ENCODE measurements at places on chromosomes 6 and 20.

DNA sequence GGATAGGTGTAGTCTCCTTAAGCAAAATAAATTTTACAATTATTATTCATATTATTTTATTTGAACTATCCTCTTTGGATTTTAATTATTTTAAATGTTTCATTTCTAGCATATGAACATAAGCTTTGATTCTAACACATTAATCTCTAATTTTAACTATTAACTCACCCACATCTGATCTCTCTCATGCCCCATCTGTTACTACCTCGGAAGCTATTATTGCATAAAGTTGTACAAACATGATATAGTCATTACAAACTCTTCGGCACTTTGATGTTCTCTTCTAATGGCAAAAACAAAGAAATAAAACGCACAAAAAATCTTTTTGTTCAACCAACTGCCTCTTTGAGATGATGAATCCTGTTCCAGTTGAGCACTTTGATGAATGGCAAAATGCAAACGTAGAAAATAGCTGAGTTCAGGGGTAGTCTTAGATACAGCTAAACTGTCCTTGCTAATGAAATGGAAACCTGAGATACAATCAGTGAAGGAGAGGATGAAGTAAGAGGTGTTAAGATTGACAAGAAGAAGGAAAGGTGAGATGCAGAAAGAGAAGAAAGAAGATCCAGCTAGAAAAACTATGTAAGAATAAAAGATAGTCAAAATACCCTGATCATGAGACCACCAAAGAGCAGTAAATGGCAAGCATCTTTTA lies 41.1 kb downstream of the EPM2A start:
- DNase-seq: no peak

- DNase-seq: no peak
Measured at GRCh38 chr6:123805921-123806320, 2.3 kb downstream of the NKAIN2 start.

GRCh38 chr6:291204-291696 lies 1.0 kb upstream of the DUSP22 start:
- peak; percentile 58 for DNase-seq

DNA sequence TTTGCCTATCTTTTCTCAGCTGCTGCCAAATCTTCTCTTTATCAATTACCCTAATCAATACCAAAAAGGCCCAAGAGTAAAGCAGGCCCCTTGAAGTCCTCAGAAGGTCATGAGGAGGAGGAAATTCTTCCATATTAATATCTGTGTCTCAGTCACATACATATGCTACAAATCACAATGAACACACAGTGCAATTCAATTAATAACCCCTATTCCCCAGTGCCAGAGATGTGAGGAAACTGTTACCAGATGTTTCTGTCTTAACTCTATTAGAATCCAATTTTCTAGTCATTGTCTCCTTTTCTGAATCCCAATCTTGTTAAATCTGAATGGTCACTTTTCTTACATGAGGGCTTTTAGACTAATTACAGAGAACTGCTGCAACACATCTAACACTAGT lies 45.9 kb upstream of the SLC2A12 start:
- DNase-seq: no peak

DNA sequence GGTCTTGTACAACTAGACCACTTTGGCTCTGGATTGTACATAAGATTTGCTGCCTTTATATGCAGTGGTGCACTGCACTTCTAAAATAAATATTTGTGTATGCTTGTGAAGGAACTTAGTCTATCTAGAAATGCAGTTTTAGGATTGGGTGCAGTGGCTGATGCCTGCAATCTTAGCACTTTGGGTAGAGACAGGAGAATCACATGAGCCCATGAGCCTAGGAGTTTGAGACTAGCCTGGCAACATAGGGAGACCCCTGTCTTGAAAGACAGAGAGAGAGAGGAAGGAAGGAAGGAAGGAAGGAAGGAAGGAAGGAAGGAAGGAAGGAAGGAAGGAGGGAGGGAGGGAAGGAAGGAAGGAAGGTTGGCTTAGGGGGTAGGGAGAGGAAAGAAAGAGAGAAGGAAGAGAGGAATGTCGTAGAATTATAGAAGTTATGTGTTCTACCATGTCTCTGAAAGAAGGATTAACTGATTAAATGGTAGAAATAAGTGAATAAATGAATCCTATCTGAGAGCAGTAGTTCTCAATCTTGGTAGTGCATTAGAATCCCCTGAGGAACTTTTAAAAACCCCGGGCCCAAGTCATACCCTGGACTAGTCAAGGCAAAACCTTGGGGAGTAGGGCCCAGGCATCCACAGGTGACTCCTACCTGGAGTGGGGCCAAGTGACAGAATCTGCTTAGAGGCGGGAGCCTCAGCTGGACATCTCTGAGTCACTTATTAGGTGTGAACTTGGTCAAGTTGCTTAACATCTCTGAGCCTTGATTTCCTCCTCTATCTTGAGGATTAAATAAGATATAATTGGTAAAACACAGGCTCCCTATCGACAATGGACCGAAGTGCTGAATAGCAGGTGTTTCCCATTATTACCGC lies 130.3 kb downstream of the ZNF217 start:
- DNase-seq: no peak

GRCh38 chr6:125140808-125141207 lies 12.8 kb upstream of the TPD52L1 start:
- no peak for DNase-seq

DNA sequence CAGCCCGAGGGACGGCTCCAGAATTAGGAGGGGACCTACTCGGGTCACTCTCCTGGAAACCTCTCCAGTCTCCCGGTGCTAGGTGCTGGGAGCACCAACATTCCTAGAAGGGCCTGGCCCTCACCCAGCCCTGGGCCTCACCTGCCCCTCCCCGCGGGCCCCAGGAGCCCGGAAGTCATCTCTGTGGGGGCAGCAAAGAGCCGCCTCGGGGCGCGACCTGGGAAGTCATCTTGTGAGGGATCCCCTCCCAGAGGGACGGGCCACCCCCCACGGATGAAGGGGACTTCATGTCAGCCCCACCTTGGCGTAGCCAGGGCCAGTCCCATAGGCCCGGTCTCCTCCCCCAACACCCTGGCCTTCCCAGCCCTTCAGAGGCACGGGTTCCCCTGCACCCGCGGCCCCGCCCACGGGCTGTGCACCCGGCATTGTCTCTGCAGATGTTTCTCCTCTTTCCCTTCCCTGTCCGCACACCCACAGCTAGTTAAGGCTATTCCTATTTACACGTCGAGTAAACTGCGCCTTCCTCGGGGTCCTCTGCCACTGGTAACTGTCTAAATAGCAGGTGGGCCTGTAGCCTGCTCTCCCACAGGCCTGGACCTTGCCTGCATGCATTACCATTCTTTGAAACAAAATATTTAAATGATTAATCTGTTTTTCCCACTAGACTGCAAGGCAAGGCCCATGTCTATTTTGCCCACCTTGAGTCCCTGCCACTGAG lies 896 bp upstream of the RNASET2 start:
- DNase-seq: no peak
